ENCODE measurements at places on chromosomes 12 and 14.

DNA sequence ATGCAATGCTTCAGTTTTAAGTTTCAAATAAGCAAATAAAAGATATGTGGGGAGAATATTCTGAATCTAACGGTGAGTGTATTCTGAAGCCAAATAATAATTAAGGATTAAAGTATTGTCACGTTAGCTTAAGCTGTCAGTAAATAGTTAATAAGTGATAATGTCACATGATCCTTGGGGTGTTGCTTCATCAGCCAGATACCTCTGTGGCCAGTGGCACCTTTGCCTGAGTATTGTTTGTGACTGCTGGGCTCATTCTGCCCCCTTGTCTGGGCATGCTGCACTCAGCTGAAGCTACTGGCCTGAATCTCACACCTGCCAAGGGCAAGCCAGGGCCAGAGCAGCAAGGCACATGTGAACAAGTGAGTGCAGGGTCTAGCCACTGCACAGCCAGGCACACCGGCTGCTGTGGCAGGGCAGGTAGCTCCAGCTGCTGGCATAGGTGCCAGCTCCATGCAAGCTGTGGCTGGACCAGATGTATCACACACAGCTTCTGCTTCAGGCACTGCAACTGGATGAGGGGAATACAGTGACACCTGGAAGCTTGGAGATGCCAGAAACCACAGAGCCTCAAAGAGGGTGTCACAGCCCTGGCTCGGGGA lies 739.7 kb downstream of the SLC6A15 start:
- DNase-seq: no peak

- no peak for DNase-seq
Observed at GRCh38 chr12:121673013-121673511, 3.6 kb upstream of the MORN3 start.

GRCh38 chr12:2999265-2999841 lies 40.2 kb downstream of the TEAD4 start:
- no peak for DNase-seq

DNA sequence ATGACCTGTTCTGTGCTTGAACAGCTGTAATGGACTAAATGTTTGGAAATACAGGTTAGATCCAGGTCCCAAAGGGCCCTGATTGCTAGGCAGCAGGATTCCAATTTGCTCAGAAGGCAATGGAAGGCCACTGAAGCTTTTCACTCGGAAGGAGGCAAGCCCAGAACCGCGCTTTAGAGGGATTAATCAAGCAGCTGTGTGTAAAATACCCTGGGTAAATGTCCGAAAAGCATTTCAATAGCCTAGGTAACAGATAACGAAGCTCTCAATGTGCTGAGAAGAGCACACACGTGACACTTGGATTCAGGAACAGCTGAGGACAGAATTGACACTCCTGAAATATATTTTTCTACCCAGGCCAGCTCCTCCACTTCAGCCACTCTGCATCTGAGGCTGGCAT lies 436.1 kb downstream of the TMEM132D start:
- DNase-seq: no peak

DNA sequence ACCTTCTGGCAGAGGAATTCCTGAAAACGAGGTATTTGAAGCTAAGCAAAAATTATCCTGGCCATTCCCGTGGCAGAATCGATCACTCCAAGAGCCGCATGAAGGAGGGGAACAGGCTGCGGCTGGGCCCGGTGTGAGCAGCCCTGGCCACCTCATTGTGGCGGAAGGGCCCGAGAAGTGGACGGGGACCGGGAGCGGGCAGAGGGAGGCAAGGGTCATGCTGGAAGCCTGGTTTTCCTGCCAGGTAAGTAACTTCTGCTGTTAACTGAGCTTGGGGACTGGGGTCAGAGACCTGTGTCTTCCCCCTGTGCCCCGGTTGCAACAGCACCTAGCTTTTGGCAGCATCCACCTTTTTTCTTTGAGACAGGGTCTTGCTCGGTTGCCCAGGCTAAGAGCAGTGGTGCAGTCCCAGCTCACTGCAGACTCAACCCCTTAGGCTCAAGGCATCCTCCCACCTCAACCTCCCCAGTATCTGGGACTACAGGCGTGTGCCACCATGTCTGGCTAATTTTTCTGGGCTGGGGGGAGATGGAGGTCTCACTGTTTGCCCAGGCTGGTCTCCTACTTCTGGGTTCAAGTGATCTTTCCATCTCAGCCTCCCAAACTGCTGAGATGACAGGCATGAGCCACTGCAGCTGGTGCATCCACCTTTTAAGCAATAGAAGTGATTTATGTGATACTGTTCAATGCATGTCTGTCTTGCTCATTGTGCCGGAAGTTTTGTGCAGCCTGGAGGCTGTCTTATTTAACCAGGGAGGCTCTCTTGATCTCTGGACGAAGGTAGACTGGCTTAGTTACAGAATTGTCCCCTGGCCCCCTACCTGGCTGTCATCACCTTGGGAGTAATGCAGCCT lies 174.0 kb upstream of the MYL2 start:
- DNase-seq: no peak

- DNase-seq: no peak
Observed at GRCh38 chr14:28766469-28766955, at the start of gene FOXG1. Gene FOXG1 (plus strand): TSS chr14:28766787. CDS start chr14:28767280, 493 bp downstream.

DNA sequence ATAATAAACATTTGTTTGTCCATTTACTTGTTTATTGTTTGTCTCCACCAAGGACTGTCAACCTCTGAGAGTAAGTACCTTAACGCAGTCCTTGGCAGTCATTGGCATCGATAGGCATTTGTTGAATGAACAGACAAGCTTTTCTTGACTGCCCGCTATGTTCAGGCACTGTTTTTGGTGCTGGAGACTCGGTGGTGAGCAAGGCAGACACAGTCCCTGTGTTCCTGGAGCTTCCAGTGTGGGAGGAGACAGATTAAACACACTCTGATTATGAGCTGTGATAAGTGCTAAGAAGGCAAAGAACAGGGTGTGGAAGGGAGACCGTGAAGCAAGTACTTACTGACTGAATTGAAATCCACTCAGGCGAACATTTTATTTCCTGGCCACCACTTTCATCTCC lies 1.2 kb downstream of the ATP6V0A2 start:
- no peak for DNase-seq

Measured in foreskin melanocyte (primary cell).